DMS53 (cell line): ENCODE measurements at places on chromosomes 12 and 14.

GRCh38 chr12:16246264-16246663 lies 31.2 kb downstream of the SLC15A5 start:
- DNase-seq = no peak

- DNase-seq = no peak
Measured at GRCh38 chr14:71488703-71489191, 443.5 kb upstream of the RGS6 start.

DNA sequence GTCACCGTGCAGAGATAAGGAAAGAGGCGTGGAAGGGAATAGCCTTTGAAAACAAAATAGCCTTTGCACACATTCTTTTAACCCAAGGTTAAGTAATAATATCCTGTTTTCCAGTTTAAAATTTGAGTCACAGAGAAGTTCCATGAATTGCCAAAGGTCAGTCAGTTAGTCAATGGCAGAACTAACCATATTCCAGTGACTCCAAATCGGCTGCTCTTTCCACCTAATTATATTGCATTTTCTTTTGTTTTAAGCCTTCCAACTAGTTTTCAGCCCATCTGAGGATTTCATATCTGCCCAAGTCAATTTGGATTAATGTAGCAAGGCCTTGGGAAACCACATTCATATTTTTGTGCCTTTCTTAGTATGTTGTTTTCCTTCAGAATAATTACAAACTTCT lies 373.0 kb downstream of the CCDC91 start:
- DNase-seq = no peak

DNA sequence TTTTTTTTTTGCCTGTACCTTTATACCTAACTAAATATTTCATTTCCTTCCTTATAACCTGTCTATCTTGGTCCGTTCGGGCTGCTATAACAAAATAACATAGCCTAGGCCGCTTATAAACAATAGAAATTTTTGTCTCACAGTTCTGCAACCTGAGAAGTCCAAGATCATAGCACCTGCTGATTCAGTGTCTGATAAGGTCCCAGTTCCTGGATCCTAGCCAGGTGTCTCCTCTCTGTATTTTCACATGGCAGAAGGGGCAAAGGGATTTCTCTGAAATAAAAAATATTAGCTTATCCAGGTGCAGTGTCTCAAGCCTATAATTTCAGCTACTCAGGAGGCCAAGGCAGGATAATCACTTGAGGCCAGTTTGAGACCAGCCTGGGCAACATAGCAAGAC lies 1046.6 kb upstream of the USP15 start:
- DNase-seq = peak; percentile 88

- DNase-seq = no peak
Measured at GRCh38 chr14:73265721-73266046, 28.4 kb downstream of the PAPLN start.
